ENCODE measurements at places on chromosomes 16 and 17. TPM values are rescaled to one million over a fixed set of nuclear protein-coding genes. Genes with fewer than 3 reads are reported as not detected.

GRCh38 chr16:20064931-20065330 lies 8.8 kb downstream of the GPR139 start:
- no peak for DNase-seq

- no peak for DNase-seq
Observed at GRCh38 chr17:57919918-57920317, 35.3 kb downstream of the CUEDC1 start.

DNA sequence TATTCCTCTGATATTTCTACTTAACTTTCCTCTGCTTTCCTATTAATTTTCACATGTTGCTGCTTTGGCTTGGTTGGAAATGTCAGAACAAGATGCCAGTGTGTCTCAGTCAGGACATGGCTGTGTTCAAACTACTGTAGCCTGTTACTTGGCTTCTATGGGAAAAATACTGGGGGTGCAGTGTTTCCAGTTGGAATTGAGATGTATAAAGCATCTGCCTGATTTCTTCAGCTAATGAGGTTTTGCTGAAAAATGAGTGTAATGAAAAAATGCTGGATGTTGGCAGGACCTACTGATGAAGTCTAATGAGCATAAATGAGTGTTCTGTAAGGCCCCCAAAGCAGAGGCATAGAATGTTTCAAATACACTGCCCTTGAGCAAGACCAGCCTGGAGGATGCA lies 166.6 kb downstream of the PHKB start:
- no peak for DNase-seq

GRCh38 chr17:37089956-37090355 lies 141.2 kb downstream of the AATF start:
- peak; percentile 91 for DNase-seq

- DNase-seq: no peak
Observed at GRCh38 chr16:20859229-20859628, 40.9 kb downstream of the DCUN1D3 start.

- peak; percentile 95 for DNase-seq
Observed at GRCh38 chr17:68035131-68035522, 408 bp upstream of the KPNA2 start.

GRCh38 chr16:66549284-66550131 lies at the start of gene TK2:
Gene TK2, minus strand, starts transcription at chr16:66550122. Its CDS starts 61 bp downstream, at chr16:66550061.
- DNase-seq: peak; percentile 66

GRCh38 chr17:10984220-10984619 lies 146.3 kb upstream of the PIRT start:
- DNase-seq: no peak

- no peak for DNase-seq
Observed at GRCh38 chr17:59627770-59628171, 8.1 kb downstream of the CLTC start.

DNA sequence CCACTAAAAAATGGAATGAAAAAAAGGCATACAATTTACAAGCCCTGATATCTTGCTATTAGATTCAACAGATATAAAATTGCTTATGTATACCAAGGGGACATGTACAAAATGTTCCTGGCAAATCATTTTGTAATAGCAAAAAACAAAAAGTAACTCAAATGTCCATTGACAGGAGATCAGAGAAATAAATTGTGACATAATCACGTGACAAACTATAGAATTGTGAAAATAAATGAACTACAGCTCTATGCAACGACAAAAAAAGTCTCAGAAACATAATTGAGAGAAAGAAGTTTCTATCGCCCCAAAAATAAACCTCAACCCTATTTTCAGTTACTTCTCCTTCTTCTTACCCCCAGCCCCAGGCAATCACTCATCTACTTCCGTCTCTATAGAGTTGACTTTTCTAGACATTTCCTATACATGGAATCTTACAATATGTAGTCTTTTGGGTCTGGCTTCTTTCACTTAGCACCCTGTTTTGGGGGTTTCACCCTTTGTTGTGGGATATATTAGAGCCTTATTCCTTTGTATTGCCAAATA lies 12.1 kb upstream of the ACE start:
- DNase-seq: no peak

DNA sequence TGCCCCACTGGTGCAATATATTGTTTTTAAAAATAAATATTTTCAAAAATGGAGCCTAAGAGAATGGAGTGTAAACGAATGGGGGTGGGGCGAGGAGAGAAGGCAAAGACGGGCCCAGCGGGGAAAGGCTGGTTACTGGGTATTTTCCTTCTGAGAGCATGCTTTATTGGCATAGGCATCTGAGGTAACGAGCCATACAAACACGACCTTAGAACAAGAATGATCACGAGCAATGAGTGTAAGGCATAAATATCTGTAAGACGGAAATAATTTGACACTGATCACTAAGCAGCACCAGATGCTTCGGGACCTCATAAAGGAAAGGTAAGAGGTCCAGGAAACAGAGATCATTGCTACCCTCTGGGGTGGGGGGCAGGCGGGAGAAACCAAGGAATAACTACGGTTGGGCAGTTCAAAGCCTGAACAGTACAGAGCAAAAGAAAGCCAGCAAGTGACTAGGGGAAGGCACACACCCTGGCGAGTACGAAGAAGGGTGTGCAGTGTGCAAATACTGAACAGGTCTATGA lies 959 bp downstream of the SSH2 start:
- DNase-seq: peak; percentile 44

DNA sequence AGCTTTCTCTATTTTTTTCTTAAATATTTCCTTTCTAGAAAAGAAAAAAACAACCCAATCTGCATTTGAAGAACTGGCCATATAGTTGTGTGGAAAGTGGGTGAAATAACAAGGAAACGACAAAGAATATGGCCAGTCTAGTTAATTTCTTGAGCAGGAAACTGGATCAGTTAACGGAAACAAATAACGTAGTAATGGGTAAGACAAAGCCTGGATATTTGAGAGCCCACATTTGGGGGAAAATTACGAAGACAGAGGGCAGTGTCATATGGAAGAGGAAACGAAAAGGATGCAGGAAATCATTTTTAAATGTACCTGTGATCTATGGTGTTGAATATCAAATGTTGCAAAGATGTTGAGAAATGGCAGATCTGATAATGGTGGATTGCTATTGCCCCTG lies 78.6 kb downstream of the HS3ST3A1 start:
- no peak for DNase-seq

DNA sequence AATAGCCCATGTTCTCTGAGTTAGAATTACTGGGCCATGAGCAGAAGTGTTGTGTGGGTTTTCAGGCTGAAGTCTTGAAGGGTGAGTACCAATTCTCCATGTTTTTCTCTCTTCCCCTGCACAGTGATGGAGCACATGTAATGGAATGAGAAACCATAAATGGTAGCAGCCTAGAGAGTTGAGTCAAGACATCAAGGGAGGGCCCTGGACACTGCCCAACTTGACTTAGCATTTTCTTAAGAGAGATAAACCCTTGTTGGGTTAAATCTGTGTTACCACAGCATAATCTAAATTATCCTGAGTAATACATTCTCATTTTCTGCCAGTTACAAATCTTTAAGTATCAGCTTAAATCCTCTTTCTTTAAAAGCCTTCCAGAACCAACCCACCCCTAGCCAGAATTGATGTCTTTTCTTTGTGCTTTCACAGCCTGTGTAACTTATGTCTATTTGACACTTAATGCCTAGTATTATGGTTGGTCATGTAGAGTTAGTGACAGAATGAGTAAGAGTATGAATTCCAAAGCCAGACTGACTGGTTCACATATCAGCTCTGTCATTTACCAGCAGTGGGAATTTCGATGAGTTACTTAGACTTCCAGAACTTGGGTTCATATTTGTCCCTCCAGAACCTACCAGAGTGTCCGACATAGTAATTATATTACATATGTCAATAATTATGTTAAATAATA lies 27.0 kb upstream of the RGS9 start:
- no peak for DNase-seq

DNA sequence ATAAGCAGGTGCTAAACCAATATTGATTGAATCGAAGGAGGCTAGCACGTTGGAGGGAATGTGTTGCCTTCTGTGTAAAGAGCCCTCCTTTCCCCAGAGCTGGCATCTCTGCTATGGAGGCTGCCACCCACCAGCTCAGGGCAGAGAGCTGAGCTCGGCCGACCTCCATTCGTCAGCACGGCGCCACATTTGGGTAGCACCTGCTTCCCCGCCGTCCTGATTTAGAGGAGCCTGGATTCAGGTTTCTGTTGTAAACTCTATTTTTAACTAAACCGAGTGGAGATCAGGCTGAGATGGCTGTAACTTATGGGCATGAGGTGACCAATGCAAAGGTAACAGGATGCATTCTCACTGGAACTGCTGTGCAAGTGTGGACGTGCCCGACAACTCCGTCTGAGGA lies 172.5 kb downstream of the CCDC182 start:
- no peak for DNase-seq

GRCh38 chr17:2722611-2723010 lies 11.0 kb upstream of the CLUH start:
- DNase-seq: no peak

DNA sequence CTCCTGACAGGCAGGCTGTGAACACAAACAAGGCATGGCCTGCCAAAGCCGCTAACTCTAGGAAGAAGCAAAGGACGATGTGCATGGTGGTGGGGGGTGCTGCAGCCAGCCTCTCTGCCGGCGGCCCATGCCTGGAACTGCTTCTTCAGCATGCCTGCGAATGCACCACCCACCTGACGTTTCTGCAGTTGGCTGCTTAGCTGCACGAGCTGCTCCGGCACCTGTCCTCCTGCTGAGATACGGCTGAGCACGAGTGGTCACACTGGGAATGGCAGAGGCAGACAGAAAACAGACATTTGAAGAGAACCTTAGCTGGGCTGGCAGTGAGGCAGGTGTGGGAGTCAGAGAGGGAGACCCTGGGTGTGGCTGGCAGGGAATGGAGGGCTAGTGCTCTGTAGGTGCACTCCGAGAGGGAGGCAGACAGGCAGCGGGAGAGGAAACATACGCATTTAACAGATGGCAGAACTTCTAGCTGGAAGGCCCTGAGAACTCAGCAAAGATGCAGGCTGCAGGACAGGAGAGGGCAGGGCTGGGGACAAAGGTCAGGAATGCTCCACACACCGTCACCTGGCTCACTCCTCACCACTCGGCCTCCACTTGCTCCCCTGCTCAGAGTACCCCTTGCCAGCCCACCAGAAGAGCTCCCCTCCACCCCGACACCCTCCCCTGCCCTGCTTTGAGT lies 5.2 kb downstream of the FLCN start:
- DNase-seq: no peak

The GNG13 gene
- not detected for total RNA-seq

The CDH8 gene
- not detected for total RNA-seq

The KRT34 gene
- not detected for total RNA-seq

The FBXO39 gene
- 1.5 TPM for total RNA-seq

The CTRB2 gene
- total RNA-seq: not detected

The CSF3 gene
- total RNA-seq: not detected

The KRT26 gene
- not detected for total RNA-seq

The BEAN1 gene
- total RNA-seq: not detected

The EVI2B gene
- total RNA-seq: 49.4 TPM

The CD2BP2 gene
- 94.9 TPM for total RNA-seq

The EPX gene
- not detected for total RNA-seq

The NPIPB8 gene
- total RNA-seq: 1.0 TPM

Measured in activated CD8-positive, alpha-beta memory T cell treated with anti-CD3 and anti-CD28 coated beads, Interleukin-2, amount 10 ng/mL, durations not matched to agents 7 days and 5 days (primary cell).